ENCODE measurements at places on chromosomes 11 and 22.

- DNase-seq: no peak
Observed at GRCh38 chr11:107840129-107840484, 18.5 kb downstream of the SLC35F2 start.

- no peak for DNase-seq
Observed at GRCh38 chr11:129458756-129459535, 83.3 kb downstream of the BARX2 start.

- no peak for DNase-seq
Observed at GRCh38 chr11:96189351-96189750, 153.6 kb downstream of the MAML2 start.

GRCh38 chr11:116312570-116313391 lies 460.0 kb downstream of the BUD13 start:
- no peak for DNase-seq

GRCh38 chr22:29151316-29151715 lies 54.4 kb upstream of the EMID1 start:
- no peak for DNase-seq
